ENCODE measurements at places on chromosomes 12 and 14.
A peak's percentile ranks its signal among the peaks of the same experiment; 100 is the strongest.

DNA sequence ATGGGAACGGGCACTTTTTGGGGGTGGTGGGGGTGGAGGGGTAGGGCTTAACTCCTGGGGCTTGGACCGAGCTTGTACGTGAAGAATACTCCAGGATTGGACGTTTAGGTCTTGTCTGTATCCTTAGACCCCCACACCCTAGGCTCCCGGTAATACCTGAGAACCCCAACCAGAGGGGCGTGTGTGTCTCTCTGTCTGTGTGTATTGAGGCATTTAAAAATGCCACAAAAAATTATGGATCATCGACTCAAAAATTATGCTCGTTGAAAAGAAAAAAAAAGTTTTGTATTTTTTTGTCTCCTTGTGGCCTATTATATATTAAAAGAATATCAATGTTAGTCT lies 459 bp downstream of the PPFIBP1 start:
- no peak for DNase-seq

DNA sequence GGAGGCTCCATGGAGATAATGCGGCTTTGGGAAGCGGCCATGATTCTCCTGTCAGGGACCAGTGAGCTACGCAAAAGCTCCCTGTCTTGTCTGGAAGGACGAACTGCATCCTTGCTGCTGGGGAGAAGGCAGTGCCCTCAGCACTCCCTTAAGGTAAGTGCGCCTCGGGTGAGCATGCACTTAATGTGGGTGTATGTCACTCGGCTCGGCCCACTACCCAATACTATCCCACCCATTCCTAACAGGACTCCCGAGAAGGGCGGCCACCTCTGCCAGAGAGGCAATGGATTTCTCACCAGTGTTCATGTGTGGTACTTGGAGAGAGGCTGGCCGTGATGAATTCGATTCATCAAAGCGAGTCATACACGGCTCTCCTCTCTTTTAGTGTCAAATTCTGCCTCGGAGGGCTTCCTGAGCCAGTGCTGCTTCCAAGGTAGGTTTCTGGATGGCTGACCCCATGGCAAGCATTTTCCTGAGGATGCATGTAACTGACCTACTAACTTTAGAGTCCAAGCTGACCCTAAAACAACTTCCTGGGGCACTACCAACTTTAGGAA lies 151.7 kb upstream of the RTL1 start:
- no peak for DNase-seq

DNA sequence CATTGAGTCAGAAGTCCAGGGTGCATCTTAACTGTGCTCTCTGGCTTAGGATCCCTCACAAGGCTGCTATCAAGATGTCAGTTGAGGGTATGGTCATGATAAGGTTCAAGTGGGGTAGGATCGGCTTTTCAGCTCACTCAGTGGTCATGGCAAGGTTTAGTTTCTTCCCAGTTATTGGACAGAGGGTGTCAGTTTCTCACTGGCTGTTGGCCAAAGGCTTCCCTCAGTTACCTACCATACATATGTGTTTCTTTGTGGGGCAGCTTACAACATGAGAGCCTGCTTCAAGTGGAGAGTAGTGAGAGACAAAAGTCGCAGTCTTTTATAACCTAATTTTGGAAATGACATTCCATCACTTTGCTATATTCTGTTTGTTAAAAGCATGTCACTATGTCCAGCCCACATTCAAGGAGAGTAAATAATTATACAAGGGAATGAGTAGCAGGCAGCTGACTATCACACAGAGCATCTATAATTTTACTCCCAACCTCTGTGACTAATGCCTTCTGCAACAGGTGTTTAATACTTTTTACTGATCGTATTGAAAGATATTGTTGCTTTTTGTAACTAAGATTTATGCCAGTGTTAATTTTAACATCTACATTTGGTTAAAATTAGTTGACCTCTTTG lies 572.8 kb upstream of the FBXO33 start:
- DNase-seq = no peak

DNA sequence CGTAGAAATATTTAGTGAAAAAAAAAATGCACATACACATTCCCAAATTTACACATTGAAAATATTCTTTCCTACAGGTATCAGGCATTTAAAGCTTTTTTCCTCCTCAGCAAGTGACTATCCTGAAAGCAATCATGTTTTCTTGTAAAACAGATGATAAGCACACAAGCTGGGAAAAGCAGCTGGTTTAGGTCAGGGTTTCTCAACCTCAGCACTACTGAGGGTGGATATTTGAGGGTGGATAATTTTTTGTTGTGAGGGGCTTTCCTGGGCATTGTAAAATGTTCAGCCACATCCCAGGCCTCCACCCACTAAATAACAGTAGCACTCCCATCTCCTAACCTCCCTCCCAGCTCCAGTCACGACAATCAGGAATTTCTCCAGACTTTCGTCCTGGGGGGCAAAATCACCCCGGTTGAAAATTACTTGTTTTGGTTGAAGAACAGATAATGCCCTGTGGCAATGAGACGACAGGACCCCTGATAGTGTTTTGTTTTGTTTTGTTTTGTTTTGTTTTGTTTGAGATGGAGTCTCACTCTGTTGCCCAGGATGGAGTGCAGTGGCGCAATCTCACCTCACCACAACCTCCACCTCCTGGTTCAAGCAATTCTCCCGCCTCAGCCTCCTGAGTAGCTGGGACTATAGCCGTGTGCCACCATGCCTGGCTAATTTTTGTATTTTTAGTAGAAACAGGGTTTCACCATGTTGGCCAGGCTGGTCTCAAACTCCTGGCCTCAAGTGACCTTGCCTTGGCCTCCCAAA lies 15.0 kb upstream of the NT5DC3 start:
- DNase-seq = no peak

GRCh38 chr12:27164330-27165040 lies 79.6 kb upstream of the STK38L start:
- DNase-seq = no peak

- DNase-seq = no peak
These were observed 5.0 kb upstream of the KTN1 start for GRCh38 chr14:55574988-55575387.

DNA sequence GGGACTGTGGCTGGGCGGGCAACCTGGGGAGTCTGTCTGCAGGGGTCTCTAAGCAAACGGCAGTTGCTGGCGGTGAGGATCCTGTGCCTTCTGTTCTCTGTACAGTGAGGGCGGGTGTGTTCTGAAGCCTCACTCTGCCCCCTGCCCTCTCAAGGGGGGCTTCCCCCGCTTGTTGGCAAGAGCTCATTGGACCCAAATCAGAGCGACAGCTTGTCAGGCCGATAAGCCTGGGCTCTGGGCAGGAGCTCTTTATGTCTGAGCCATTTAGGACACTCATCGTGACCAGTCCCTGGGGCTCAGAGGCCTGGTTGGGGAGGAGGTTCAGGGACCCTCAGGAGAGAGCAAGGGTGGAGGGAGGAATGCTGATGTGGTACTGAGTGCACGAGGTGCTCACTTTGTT lies 136.0 kb downstream of the TSPAN9 start:
- DNase-seq = no peak

GRCh38 chr12:116053479-116054200 lies 223.9 kb downstream of the MED13L start:
- no peak for DNase-seq

GRCh38 chr12:65998536-65999530 lies 131.7 kb downstream of the LLPH start:
- DNase-seq = no peak

DNA sequence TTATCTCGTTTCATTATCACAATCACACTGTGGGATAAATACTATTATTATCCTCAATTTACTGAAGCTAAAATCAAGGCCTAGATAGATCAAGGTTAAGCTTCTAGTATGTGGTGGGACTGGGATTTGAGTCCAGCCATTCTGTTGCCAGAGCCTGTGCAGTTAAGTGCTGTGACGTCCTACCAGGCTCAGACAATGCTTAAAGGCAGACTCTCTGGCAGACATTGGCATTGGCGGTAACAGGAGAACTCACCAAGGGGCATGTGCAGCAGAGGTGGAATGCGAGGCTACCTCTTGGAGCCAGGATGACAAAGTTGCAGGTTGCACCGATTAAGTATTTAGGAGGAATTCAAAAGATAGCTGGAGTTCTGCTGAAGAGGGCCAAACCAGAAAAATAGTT lies 155.6 kb upstream of the IFNG-AS1 start:
- no peak for DNase-seq

GRCh38 chr12:92879698-92880322 lies 49.3 kb downstream of the EEA1 start:
- no peak for DNase-seq

DNA sequence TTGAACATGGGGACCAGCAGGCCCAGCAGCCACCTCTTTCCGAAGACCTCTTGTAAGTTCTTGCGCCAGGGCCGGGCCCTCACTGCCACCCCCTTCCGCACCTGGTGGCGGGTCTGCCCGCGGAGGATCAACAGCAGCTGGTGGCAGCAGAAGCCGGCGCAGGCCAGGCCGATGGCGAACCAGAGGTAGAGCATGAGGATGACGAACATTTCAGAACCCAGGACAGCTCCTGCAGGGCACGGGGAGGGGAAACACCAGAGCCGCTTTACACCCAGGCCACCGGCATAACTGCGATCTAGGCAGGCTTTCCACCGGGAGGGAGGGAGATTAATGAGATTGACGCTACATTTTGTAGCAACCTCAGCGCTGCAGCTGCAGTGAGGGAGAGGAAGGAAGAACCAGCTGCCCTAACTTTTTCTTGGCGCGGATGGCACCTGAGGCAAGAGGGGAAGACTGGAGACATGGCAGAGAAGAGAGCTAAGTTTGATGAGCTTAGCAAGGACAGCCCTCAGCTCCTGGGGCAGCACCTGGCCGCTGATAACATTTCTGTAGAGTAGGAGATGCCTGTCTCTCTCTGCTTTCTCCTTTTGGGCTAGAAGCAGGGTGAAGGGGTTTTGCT lies 7.8 kb downstream of the ZDHHC22 start:
- DNase-seq = peak; percentile 39

DNA sequence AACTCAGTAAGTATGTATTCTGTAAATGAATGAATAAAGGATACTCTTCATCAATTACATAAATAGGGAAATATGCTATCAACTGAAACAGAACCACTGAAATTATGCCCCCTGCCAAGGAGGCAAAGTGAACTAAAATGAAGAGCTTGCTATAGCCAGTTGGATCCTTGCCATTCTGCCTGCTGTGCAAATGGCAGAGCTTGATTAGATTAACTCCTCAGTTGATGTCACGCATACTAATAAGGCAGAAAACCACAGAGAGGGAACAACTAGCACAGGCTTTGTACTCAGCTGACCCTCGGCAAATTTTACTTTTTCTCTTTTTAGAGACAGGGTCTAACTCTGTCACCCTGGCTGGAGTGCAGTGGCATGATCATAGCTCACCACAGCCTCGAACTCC lies 36.7 kb upstream of the FERMT2 start:
- no peak for DNase-seq

Measured in amniotic stem cell (primary cell).